ENCODE measurements at places on chromosomes 6 and 20.

GRCh38 chr6:28615955-28616747, 90.5 kb downstream of the GPX5 start:
- DNase-seq = no peak

GRCh38 chr6:1031720-1032119, 280.2 kb upstream of the FOXQ1 start:
- no peak for DNase-seq

GRCh38 chr6:41443616-41444525, 102.3 kb upstream of the FOXP4 start:
- no peak for DNase-seq

- no peak for DNase-seq
These were observed 7.2 kb upstream of the SDCBP2 start for GRCh38 chr20:1335961-1336698.

DNA sequence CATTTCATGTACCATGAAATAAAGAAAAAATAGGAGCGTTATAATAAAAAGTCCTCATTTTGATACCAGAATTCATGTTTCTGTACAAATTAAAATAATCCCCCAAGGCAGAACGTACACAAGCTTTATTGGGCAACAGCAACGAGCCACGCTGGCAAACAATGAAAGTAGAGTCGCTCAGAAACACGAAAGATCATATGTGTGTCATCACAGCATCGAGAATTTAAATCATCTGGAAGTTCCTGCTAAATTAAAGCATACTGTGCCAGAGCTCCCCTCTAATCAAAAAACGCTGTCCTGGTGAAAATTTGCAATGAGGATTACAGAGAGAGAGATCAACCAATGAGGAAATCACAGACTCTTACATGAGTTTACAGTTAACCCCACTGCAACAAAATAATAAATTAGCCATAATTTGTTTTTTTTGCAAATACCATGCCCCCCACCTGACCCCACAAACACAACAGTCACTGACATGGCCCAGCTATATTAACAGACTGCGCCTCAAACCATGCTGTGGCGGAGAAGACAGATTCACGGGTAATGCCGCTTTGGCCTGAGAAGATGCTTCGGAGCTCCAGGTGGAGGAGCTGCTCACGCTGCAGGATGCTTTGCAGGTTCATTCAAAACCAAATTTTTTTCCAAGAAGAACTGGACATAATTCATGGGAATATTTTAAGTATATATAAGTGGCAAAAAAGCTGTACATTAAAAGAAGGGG, 54.3 kb upstream of the NFATC2 start:
- no peak for DNase-seq

DNA sequence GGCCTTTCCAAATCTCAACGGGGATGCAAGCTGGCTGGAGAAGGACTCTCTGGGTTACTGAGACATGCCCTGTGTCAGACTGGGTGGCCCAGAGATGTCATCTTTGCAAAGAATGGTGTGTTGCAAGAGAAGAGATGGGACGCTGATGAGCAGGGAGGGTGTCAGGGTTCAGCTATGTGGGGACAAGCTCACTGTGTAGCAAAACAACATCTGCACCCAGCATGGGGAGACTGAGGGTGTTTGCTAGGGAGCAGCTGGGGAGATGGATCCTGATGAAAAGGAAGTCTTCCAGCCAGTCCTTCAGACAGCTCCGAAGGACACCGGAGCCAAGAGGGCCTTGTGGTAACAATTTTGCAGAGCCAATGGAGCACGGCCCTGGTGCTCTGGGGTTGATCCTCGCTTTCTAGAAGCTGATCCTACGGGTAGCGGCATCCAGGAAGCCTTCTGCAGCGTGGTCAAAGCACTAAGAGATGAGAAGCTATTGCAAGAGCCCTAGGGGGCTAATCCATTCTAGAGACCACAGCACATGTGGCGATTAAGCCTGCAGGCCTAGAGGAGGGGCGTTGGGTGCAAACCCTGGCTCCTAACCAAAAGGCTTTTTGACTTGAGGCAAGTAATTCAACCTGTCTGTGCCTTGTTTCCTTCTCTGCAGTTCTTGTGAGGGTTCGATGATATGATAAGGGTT, 39.9 kb downstream of the EDN3 start:
- DNase-seq = no peak

DNA sequence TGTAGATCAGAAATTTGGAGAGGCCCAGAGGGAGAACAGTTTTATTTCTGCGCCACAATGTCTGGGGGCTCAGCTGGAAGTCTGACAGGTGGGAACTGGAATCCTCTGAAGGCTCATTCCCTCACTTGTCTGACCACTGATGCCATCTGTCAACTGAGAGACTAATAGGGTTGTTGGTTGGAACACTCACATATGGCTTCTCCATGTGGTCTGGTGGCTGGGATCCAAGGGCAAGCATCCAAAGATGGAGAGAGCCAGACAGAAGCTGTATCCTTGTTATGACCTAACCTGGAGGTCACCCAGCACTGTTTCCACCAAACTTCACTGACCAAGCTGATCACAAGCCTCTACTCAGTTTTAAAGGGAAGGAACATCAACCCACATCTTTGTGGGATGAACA, 117.9 kb upstream of the AKAP12 start:
- DNase-seq = no peak

DNA sequence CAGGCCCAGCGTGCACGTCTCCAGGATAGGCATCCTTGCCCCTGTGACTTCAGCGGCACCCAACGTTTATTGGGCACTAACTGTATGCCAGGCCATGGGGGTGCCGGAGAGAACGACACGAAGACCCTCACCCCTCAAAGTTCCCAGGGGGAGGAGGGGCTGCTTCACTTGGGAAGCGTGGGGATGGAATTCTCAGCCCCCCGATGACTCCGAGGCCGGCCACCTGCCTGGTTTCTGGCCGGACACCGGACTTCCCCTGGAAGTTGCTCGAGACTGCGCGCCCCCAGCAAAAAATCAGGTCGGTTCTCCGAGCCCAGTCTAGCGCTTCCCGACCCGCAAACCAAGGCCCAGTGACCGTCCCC, 275 bp upstream of the MAVS start:
- DNase-seq = no peak

GRCh38 chr6:134345789-134346188, 27.9 kb upstream of the SGK1 start:
- DNase-seq = no peak

DNA sequence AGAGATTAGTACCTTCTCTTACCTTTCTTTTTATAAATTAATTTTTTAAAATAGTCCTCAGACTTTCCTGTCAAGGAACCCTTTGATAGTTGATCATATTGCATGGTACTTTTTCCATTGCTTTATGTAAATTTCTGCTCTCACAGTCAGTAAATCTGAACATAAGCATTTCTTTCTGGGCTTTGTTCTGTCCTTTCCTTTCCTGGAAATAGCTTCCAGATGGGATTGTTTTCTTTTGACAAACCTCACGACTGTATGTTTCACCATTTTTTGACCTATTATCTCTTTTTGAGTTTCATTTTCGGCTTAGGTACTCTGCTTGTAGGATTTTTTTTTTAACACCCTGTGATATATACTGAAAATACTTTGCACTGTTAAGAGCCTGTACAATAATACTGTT, 32.6 kb downstream of the UTRN start:
- no peak for DNase-seq

DNA sequence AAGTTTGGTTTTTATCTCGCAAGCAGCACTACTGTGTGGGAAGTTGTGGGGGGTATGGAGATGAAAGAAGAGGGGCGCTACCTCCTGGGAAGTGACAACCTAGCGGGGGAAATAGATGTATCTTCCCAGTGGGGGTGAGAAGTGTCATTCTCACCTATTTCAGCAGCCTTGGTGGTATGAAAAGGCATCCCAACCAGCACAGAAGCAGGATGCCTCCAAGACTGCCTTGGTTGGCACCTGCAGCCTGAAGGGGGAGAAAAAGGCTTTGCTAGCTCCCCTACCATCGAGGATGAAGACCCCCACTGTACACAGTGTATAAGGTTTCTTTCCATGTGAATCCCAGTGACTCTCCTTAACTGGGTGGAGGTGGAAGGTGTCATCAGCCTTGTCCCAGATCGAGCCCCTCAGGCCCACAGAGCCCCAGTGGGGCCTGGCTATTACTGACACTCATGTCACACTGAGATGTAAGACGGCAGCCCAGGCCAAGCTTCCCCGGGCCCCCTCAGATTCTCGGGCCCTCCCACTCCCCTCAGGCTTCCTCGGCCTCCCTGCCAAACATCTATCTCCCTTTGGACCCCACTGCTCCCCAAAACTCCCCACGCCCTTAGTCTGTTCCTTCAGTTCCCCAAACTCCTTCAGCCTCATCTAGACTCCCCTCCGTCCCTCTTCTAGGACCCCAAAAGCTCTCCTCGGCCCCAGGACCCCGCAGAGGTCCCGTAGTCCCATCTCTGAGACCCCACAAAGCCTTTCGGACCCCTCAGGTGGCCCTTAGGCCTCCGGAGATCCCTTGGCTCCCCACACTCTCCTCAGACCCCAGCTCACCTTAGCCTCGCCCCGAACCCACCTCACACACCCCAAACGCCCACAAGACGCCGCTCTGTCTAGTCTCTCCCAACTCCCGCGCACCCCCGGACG, 688 bp downstream of the COMMD7 start:
- no peak for DNase-seq

DNA sequence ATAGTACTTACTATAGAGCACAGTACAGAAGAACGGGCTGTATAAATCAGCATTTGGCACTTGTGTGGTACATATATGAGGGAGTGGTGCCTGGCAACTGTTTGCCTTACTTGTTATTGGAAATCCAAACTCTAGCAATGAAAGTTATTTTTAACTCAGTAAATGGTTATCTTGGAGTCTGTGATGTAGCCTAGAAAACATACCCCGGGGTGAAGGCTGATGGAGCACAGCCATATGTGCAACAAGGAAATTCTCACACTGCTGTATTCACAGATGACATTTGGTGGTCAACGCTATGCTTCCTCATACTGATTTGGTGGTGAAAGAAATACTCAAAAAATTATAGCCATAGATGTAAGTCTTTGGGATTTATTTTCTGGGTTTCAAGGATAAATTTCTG, 807.5 kb upstream of the FLRT3 start:
- DNase-seq = no peak

- DNase-seq = no peak
These were observed 514.3 kb upstream of the ID4 start for GRCh38 chr6:19322691-19323485.

DNA sequence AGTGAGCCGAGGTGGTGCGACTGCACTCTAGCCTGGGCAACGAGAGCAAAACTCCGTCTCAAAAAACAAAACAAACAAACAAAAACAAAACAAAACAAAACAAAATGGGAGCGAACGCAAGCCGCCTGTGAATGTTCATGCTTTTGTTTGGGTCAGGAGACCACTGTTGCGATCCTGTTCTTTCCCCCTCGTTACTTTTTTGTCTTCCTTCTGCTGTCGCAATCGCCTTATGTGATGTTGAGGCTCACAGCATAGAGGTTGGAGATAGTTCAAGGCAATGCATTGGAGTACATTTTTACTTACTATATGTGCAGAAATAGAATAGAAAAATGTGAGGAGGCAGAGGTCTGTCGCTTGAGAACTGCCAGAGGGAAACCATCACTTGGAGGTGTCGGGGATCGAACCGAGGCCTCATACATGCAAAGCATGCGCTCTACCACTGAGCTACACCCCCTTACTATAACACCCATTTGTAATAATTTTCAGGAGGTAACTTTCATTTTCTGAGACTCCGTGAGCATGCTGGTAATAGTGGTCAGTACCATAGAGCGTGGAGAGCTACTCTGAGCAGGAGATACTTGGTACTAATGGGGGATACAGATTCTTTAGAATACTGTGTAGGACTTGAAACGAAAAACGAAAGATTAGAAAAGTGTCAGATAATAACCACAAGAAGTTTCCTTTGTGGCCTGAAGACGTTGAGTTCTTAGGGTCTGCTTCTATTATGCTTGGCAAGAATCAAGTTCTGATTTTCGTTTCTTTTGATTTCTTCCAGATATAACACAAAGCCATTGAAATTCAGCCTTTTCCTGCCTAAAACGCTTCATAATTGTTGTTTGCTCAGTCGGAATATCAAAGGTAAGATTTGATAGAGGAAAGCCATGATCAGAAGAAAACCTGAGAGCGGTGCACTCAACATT, 121.1 kb downstream of the TRIM27 start:
- DNase-seq = no peak

DNA sequence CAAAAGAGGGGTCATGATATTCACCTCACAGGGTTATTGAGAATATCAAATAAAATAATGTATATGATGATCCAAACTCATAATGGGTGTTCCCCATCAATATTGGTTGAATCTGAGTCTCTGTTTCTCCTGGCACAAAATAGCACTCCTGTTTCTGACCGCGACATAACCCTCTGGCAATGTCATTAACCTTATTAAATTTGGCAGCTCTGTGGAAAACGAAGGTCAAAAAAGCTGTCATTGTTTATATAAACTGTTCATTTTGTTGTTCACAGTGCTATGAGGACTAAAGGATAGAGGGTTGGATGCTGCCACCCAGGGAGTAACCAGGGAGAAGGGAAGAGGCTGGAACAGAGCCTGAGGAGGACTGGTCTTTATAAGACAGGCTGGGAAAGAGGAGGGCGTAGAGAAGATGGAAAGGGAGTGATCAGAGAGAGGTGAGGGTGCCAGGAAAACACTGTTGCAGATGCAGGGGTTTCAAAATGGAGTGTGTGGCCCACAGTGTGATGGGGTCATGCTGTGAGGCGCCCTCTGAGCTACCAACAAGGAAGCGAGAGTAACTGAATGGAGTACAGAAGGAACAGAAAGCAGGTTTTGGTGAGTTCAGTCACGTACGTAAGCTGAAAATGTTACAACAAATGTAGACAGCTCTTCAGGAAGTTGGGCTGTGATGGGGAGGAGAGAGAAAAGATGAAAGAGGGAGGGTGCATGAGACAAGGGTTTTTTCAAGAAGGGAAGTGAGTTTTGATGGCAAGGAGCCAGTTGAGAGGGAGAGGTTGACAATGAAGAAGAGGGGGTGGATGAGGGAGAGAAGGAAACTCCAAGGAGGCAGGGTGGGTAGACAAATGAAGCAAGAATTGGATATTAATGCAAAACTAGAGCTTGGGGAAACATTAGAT, 251.6 kb upstream of the TAB2 start:
- DNase-seq = no peak

GRCh38 chr20:32958574-32958973, 45.7 kb downstream of the SUN5 start:
- DNase-seq = no peak

DNA sequence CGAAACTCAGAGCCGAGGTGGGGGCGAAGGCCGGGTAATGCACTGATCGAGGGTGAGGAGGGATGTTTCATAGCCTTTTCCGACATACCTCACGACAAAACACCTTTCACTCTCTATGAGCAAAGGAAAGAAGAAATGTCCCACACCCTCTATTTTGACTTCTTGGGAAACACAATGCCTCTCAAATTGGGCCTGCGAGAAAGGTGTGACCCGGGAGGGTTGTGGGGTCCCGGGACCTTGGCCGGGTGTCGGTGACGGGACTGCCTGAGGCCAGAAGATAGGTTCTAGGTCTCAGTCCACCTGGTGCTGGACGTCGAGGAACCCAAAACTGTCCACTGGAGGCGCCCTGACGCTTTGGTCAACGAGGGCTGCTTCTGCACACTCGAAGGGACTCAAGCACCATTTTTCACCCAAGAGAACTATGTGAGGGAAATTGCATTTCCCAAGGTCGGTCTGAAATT, 41.1 kb upstream of the OSTM1 start:
- DNase-seq = no peak

DNA sequence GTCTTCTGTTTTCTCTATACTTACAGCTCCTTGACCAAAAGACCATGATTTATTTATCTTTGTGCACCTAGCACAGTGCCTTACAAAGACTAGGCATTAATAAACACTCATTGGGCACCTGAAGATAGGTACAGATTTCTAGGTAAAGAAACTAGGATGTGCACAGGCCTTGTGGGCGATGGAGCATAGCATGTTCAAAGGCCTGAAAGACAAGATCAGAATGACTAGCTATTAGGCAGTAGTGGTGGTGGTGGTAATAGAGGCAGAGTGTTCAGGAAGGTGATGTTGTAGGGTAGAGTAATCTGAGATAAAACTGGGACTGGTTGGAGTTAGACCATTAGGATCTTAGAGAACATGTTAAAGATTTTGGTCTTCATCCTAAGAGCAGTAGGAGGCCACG, 3.9 kb downstream of the TXLNB start:
- DNase-seq = no peak

Measured in pulmonary artery endothelial cell (primary cell).